ENCODE measurements at places on chromosomes 7 and 10.

- no peak for DNase-seq
These were observed 165.0 kb downstream of the JMJD1C start for GRCh38 chr10:63300801-63301200.

- no peak for DNase-seq
These were observed 59.1 kb downstream of the TFEC start for GRCh38 chr7:115971506-115971905.

DNA sequence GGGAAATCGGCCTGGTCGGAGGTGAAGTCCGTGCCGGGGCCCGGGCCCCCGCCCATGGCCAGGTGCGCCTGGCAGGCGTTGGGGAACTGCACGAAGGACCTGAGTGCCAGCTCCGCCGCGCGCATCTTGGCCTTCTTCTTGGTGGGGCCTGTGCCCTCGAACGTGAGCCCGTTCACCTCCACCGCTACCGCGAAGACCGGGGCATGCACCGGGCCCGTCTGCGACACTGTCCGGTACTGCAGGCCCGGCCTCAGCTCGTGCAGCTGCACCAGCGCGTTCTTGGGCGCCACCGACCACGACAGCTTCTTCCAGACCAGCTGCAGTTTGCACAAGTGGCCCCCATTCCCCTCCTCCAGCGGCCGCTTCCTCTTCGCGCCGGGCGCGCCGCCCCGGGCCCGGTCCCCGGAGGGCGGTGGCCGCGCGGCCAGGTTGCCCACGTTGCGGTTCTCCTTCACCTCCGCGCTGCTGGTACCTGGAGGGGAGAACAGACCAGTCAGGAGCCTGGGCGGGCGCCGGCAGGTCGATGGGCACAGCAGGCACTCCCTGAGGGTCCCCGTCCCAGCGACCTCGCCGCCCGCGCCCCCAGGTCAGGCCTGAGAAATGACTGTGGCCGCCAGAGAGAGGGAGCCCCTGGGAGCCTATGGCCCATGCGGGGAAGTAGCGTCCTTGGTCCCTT is 307.4 kb downstream of the WDR37 start:
- DNase-seq: peak; percentile 23

- no peak for DNase-seq
These were observed 696.9 kb upstream of the LRRTM3 start for GRCh38 chr10:66228887-66229286.

- DNase-seq: peak; percentile 53
These were observed 14.5 kb downstream of the CAPZA2 start for GRCh38 chr7:116876664-116877442.

Measured in left lobe of liver (tissue), 2 donors.